CD8-positive, alpha-beta T cell (primary cell): ENCODE measurements at places on chromosomes 12 and 14.

GRCh38 chr14:35470755-35471154, 63.2 kb upstream of the INSM2 start:
- DNase-seq, result no peak

DNA sequence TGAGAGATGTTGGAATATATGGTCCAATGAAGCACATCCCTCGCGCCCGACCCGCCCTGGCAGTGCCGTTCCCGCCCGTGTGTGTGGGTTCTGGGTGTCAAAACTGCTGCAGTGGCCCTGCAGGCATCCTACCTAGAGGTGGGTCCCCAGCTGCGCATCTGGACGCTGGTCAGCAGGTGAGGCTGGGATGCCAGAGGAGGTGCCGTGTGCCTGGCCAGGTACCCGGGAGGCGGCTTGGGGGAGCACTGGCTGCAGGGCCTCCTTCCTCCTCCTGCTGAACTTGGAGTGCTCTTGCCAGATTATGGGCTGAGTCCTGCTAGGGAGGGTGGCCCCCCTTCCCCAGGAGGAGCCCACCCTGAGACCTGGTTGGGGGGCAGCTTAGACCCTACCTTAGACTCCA, 5.2 kb downstream of the MTA1 start:
- no peak for DNase-seq

DNA sequence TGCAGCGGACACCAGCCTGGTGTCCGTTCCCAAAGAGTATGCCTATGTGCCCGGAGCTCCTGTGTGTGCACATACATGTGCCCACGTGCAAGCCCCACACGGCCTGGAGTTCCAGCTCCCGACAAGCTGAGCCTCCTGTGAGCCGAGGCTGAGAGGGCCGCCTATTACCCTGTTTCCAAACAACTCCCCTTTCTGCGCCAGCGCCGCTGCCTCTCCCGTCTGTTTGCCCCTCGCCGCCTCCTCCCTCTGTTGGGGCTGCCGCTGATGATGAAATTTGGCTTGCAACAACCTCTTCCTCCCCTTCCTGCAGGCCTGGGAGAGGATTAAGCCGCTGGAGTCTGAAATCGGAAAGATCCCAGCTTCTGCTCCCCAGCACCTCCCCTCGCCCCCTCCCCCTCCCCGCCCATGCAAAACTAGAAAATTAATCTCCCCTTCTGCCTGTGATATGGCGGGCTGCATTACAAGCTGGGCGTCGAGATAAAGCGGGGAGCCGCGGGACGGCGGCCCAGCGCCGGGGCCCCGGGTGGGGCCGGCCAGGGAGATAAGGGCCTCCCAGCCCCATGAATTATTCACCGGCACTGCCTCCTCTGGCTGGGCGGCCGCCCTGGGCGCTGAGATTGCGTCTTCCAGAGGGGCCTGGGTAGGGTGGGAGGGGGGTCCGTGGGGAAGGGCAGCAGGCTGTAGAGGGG, 6.8 kb upstream of the ASIC1 start:
- DNase-seq, result no peak

DNA sequence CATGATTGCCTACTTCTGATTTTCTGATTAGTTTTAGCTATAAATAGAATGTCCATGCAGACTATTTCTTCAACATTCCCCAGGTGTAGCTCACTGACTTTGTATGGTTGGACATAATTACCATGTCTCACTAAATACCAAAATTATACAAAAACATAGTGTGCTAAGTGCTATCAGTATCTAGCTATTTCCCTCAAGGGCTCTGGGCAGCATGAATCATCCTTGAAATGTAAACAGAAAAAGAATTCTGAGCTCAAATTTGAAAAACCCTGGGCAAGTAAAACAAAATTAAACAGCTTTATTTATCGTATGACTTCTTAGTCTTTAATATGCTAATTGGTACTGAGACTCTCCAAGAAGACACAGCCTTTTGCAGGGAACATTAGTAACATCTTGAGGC, 82.9 kb downstream of the SPATA7 start:
- DNase-seq, result no peak

GRCh38 chr14:78967111-78967809, 797.1 kb downstream of the NRXN3 start:
- DNase-seq, result no peak

GRCh38 chr12:124387528-124387911, 92.6 kb downstream of the RFLNA start:
- no peak for DNase-seq

DNA sequence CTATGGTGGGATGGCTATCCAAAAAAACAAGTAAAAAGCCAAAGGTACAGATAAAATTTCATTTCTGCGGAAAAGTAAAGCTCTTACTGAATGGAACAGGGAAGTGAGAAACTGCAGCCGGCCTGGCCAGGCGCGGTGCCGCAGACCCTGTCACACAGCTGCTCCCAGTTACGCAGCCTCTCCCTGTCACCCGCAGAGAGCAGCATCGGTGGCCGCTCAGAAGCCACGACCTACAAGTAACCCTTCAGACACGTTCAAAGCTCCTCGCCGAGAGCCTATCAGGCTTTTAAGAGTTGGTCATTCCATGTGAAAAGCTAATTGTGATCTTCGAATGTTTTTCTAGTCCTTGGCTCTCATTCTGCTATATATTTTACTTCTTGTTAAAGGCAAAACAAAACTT, 11.0 kb upstream of the ANKLE2 start:
- DNase-seq, result no peak

DNA sequence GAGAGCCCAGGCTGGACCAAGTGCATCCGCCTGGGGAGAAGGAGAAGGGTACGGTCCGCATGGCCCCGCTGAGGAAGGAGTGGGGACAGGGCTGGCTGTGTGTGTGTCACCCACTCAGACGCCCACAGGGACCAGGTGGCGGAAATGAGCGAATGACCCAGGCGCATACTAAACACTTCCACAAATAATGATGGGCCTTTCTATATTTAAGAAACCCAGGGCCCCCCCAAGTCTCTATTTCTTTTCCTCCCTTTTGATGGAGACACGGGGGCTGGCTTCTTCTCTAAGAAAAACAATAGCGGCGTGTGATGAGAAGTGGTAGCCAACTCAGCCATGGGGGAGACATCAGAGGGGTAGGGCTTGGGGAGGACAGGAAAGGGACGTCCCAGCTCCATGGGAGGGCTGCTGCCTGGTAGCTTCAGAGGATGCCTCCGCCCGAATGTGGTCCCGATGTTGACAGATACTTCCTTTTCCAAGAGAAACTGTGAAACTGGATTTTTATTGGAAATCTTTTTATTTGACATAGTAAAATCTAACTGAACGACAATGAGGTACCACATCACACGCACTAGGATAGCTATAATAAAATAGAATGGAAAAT, 6.3 kb upstream of the MAP1LC3B2 start:
- no peak for DNase-seq

DNA sequence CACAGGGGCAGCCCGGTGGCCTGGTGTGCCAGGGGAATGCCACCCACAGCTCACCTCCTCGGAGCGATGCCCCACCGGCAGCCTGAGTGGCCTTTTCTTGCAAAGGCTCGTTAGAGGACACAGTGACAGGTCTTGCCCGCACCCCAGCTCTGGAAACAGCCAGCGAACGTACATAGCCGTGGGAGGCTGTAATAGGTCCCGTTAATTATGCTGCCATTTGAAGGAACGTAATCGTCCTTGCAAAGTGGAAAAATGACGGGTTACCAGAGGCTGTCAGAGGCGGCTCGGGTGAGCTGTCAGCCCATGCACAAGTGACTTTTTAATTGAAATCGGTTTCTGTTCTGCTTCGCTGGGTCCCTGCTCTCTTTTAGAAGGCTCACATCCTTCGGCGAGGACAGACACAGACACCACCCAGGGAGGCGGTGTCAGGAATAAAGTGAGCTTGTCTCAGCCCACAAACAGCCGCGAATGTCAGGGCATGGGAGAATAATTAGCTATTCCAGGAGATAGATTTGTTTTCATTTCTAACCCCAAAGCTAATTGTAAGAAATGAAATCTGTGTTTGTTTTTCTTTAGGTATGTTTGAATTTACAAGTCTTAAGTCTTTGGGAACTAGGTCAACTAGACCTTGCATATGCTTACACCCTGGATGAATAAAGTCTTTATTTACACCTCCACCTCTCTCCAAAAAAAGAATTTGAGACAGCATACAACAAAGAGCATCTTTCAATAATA, 77.2 kb upstream of the RFLNA start:
- no peak for DNase-seq

DNA sequence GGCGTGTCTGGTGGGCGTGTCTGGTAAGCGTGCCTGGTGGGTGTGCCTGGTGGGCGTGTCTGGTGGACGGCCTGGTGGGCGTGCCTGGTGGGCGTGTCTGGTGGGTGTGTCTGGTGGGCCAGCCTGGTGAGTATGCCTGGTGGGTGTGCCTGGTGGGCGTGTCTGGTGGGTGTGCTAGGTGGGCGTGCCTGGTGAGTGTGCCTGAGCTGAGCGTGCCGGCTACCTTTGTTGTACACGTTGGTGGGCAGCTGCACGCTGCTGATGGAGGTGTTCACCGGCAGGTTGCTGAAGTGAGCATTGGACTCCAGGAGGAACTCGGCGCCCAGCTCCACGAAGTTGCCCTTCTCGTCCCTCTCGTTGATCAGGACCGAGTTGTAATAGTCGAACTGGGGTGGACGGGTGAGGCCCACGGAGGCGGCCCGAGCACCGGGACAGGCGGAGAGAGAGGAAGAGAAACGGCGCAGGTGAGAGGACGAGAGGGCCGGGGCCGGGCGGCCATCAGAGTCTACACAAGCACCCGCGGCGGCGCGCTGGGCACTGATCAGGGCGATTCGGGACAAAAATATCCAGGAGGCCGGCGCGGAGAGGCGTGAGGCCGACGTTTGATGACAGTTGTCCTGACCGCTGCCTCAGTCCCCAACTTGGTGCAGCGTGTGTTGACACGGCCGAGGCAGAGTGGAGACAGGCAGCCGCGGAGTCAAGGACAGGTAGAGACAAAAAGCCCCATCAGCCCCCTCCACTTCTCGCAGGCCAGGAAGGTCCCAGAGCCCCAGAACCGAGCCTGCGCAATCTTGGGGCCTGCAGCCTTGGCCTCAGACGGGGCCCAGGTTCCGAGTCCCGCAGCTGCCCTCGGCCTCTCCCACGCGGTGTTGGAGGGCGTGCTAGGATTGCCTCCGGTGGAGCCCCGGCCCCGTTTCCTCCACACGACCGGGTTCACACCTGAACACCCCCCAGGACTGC, 10.5 kb downstream of the CACNA2D4 start:
- DNase-seq, result peak; percentile 64

DNA sequence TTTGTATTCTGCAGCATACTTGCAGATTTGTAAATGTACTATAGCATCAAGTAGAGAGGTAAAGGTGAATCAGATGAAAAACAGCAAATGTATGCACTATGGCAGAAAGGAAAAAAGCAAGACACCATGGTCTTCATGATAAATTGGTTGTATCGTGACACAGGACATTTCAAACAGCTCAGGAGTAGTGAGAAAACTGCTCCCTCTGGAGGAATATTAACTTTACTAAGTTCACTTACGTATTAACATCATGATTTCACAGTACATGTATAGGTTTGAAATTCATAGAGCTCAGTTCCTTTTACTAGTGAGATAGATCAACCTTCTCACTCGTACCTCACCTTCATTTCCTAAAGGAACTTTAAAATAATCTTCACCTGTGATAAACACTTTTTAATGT, 6.5 kb downstream of the MBIP start:
- DNase-seq, result no peak

DNA sequence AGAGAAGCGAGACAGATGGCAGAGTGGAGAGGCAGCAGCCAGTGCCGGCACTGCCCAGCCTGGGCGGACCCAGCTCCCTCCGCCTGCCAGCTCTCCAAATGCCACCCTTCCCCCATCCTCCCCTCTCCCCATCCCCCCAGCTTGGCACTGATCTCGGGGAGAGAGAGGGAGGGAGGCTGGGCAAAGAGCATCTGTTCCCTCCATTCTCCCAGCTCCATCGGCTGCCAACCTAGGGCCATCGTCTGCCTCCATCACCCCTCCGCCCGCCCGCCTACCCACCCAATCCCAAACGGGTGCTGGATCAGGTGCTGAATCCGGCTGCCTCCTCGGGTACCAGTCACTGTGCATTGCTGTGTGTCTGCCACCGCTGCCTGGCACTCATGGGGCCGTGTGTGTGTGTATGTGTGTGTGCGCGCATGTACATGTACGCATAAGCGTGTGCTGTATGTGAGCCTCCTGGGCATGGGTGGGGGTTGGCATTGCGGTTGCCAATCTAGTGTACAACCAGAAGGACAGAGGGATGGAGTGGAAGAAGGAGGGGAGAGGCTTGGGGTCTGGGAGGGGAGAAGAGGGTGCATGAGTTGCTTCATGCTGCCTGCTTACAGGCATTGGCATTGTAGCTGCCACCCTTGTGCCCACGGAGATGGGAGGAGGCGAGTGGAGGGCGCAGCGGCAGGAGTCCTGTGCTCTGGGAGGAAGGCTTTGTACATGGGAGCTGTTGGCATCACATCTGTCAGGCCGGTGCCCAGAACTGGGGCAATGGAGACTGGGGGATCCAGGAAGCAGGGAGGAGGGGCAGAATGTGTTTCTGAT, 38.4 kb downstream of the ZFHX2 start:
- no peak for DNase-seq

DNA sequence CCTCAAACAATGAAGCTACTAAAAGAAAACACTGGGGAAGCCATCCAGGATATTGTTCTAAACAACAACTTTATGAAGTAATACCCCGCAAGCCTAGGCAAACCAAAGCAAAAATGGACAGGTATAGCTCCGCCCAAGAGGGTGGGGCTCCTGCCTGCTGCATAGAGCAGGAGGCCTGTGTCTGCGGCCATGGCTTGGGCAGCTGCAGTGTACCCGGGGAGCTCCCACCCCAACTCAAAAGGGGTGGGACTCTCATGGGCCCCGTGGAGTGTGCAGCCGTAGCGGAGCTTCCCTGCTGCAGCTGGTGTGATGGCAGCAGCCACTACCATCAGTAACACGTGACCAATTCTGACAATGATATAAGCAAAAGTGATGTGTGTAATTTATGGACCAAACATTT, 264.2 kb upstream of the KITLG start:
- no peak for DNase-seq

DNA sequence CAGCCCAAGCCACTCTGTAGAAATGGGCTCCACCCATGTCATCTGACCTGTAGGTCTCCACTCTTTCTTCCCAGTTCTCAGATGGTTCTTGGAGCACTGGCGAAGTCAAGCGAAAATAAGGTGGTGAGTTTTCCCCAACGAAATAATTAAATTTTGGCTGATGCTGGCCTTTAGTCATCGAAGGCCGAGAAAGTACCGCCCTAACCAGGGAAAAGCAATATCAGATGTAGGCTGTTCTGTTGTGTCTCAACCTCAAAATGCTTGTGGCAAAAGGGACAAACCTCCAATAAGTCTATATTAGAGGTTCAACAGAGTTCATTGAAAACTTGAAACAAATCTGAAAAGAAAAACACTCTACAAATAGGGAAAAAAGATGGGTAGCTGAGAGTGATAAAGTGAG, 48.6 kb upstream of the BCAT1 start:
- no peak for DNase-seq

GRCh38 chr12:84741692-84742091, 170.9 kb downstream of the SLC6A15 start:
- no peak for DNase-seq

DNA sequence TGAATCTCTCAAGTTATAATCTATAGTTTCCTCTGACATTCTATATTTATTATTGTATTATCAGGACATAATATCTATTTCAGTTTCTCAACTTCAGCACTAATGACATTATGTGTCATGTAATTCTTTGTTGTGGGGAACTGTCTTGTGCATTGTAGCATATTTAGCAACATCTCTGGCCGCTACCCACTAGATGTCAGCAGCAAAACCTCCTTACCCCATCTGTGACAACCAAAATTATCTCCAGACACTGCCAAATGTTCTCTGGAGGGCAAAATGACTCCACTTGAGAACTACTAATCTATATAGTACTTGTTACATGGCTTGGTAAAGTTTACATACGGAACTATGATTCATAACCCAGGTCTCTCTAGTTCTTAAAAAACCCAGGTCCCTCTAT, 110.2 kb downstream of the RASSF9 start:
- DNase-seq, result no peak
